ENCODE measurements at places on chromosomes 3 and 15.

- DNase-seq, result no peak
These were observed 130.6 kb downstream of the MBNL1 start for GRCh38 chr3:152399374-152399773.

DNA sequence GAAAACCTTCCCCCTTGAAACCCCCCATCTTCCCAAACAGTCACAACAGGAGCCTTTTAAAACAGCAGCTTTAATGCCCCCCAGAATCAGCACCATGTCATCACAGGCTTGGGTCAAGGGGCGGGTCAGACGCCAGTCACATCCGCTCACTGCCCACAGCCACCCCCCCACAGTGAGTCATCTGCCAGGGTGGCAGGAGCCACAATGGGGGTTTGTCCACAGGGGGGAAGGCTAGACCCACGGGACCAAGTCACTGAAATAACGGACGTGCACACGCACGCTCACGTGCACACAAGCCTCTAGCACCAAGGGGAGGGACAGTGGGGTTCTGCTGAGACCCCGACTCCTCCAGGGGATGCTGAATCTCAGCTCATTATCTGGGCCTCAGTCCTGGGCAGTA is 441 bp upstream of the UCN2 start:
- DNase-seq, result no peak

DNA sequence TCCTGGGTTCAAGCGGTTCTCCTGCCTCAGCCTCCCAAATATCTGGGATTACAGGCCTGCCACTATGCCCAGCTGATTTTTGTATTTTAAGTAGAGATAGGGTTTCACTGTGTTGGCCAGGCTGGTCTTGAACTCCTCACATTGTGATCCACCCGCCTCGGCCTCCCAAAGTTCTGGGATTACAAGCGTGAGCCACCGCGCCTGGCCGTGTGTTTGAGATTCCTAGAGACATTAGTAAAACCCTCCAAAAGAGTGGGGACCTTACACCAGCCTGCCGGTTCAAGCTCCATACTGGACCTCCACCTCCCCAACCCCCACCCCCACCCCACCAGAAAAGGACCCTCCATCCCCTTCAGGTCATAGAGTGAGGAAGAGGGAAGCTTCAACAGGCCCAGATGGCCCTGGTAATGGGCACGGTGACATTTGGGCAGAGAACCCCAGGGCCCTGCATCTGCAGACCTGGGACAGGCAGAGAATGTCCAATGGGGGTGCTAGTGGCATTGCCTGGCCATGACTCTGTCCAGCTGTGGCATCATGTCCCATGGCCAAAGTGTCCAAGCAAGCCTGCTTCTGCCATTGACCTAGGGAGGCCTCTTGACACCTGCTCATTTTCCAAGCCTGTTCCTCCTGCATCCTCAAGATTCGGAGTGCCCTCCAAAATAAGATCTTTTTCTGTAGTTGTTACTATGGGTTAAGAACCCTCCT is 108.9 kb upstream of the KLF13 start:
- no peak for DNase-seq

DNA sequence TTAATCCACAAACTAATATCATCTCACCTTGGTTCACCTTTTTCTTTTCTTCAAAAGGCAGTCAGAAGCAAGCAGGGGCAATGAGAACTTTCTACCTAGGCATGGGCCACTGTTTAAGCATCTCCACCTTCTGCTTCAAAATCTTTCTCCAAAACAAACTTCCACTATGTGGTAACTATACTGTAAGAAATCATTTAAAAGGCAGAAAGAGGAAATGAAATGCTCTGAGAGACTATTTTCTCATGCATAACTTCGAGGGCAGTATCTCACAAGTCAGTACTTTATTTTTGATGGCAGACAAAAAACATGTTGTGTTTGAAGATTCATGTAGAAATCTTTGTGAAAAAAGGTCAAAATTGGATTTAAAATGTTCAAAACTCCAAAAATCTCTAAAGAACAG is 419.7 kb downstream of the ZBTB20 start:
- DNase-seq, result no peak

DNA sequence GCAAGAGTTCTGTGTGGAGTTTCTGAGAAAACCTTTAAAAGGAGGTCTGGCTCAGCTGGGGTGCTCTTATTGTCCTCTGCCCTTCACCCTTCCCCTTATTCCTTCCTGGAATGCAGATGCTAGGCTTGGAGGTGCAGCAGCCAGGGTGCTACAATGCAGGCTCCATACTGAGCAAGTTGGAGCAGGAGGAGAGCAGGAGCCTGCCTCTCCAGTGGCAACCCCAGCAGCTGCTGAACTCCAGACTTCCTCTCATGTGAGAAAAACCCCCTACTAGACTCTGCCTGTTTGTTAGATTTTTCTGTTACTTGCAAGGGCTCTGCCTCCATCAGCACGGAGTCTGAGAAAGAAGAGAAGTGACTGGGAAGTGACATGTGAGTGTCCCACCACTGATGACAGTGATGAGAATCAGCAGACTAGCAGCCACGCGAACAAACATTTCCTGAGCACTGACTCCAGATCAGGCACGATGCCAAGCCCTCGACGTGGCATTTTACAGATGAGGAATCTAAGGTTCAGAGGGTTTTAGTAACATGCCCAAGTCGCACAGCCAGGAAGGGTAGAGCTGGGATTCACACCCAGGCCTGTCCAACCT is 16.1 kb upstream of the RARRES1 start:
- no peak for DNase-seq

DNA sequence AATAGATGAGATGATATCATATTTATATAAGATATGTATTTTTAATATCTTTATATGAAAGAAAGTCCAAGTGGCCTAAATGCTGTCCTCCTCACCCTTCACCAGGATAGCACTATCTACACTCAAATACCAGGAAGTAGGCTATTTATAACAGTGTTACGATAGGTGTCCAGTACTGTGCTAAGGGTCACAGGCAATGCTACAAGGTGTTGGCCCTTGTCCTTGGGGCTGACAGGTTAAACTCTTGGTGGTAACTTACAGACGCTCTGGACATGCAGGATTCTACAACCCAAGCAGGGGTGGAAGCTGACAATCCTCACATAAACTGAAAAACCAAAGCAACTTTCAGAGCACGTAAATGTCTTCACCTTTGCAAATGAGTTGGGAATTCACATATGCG is 22.3 kb downstream of the NCEH1 start:
- DNase-seq, result no peak

DNA sequence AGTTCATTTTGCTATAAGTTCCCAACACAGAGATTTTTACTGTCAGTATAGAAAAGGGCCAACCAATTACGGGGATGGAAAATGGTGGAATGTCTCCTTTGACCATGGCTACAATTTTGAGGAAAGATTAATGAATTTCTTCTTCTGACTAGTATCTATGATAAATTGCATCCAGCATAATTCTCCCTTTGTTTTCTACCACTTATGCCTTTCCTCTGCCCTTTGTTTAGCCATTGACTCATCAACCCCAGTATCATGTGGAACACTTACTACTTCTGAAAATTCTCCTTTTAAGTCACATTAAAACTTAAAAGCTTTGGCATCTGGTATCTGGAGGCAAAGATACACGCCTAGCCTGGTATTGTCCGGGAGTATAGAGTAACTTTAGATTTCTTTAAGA is 92.9 kb upstream of the CADPS start:
- DNase-seq, result no peak

DNA sequence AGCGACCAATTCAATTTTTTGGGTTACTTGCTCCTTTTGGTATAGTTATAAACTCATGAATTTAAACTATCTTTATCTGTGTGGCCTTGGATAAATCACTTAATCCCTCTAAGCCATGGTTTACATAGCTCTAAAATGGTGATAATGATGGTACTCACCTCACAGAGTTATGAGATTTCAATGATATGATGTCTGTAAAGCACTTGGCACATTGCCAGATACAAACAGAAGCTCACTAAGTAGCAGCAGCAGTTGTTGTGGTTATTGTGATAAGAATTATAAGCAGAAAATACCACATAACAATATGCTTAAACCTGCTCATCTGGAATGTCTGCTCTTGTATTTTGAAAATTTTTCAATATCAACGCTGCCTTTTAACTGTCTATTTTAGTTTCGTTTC is 185.1 kb upstream of the SNTN start:
- no peak for DNase-seq

GRCh38 chr3:52841211-52841980 is 6.6 kb upstream of the MUSTN1 start:
- no peak for DNase-seq

GRCh38 chr3:123389628-123389918 is 59.3 kb downstream of the ADCY5 start:
- no peak for DNase-seq

GRCh38 chr3:127396473-127396872 is 108.6 kb upstream of the PRR20G start:
- no peak for DNase-seq

DNA sequence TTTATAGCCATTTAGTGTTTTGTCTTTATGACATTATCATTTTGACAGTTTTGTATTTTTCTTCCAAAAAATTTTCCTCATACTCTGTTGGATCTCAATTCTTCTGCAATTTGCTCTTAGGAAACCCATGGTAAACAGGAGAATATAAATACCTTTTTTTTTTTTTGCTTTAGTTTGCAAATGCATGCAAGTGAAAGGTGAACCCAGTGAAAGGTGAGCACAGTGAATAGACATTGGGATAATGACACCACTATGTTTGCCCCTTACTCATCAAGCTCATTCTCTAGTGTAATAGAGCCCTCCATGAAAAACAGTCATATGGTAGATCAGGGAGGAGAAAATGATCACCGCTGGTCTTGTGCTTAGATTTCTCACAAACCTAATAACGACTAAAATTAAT is 59.0 kb upstream of the TRPC1 start:
- no peak for DNase-seq

DNA sequence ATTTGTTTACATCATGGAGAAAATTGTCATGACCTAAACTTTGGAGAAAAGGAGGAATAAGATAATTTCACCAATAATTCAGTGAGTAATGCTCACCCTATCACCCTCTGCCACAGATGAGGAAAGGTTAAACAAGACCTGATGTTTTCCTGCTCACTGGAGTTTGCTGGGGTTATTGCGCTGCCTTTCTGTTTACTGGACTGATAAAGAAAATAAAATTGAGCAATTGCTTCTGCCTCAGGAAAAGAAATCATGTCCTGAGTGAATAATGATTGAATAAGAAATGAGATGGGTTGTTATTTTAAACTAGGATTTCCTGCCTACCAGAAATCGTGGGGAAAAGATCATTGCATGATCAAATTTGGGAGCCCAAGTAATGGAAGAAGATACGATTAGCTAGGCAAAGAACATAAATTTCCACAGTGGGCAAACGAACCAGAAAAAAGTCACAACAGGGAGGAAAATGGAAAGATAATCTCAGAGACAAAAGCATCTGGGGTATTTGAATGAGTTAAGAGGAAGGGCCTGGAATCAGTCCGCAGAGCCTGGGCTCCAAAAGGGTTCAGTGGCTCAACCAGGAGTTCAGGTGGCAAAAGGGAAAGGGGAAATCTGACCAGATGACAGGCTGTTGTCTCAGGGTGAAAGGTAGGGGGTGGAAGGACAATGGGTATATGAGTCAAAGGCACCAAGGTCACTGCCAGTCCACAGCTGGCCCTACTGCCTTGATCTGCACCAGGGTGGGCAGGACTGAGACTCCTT is 146.8 kb downstream of the FAM43A start:
- DNase-seq, result no peak

GRCh38 chr15:99121691-99122410 is 17.0 kb downstream of the SYNM start:
- DNase-seq, result no peak

DNA sequence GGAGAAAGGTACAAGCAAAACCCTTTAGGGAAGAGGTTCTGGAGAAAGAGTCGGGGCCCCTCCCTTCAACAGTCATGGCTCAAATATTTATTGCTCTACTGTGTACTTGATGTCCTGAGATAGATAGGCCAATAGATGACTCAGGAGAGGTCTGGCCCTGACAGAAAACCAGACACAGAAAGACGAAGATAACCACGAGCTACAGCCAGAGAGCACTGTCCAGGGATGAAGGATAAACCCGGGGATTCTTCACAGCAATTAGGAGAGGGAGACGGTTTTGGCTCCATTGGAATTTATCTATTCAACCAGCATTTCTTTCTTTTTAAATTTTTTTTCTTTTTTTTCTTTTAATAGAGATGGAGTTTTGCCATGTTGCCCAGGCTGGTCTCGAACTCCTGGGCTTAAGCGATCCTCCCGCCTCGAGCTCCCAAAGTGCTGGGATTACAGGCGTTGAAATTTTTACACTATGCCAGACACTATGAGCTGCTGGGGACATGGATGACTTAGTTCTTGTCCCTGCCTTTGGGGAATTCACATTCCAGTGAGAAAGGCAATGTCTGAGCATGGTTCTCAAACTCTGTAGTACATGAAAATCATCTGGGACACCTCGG is 4.6 kb upstream of the CIDEC start:
- DNase-seq, result no peak

DNA sequence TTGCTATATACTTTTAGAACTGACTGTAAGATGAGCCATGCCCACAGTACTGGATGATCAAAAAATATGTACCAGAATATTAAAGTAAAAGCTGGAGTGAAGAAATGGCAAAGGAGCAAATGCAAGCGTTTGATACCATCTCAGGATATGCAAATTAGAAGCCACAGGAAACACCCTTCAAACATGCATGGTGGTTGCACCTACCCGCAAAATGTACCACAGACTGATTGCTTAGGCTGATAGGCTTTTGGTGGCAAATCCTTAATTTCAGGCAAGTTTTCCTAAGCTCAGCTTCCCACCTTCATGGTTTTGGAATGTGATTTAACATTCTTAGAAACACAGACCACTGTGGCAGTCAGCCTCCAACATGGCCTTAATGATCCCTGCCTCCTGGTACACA is 149.0 kb downstream of the PDZRN3 start:
- no peak for DNase-seq

DNA sequence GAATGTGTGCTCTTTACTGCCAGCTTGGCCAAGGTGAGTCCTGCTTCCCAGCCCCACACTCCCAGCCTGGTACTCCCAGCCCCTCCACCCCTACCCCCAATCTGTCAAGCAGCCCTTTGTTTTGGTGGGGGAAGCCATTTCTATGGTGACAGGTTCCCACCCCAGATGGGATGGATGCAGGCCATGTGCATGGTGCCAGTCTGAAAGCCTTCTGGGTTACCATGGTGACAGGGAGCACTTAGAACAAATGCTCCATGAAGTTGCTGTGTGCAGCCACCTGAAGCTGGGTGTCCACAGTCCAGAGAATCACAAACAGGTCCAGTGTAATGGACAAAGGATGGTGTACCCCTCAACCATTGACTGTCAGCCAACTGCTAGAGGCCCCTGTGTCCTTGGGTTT is 19.1 kb upstream of the VILL start:
- DNase-seq, result no peak

DNA sequence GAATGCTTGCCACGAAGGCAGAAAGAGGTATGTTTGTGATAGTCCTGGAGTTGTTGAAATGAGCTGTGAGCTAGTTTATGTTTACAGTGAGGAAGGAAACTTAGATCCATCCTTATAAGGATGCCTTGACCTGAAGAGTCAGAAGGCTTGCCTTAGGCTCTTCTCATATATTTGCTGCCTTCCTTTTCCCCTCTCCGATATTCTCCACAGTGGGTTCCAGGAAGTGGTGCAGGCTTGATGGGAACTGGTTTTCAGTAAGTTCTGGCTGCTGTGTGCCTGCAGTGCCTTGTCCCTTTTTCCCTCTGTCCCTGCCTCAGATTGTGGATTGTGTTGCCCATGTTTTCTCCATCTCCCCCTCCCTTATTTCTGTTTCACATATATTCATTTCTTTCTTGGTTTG is 287.3 kb upstream of the UBE2E1 start:
- no peak for DNase-seq

GRCh38 chr15:40915116-40915661 is 14.0 kb upstream of the DLL4 start:
- no peak for DNase-seq

- DNase-seq, result no peak
These were observed 136.2 kb downstream of the ZPLD1 start for GRCh38 chr3:102571006-102571405.

GRCh38 chr3:9398700-9399336 is 1.4 kb downstream of the SETD5 start:
- DNase-seq, result no peak

Measured in stimulated activated naive CD4-positive, alpha-beta T cell (primary cell).